ENCODE measurements at places on chromosomes 3 and 15.
A peak's percentile ranks its signal among the peaks of the same experiment; 100 is the strongest.

DNA sequence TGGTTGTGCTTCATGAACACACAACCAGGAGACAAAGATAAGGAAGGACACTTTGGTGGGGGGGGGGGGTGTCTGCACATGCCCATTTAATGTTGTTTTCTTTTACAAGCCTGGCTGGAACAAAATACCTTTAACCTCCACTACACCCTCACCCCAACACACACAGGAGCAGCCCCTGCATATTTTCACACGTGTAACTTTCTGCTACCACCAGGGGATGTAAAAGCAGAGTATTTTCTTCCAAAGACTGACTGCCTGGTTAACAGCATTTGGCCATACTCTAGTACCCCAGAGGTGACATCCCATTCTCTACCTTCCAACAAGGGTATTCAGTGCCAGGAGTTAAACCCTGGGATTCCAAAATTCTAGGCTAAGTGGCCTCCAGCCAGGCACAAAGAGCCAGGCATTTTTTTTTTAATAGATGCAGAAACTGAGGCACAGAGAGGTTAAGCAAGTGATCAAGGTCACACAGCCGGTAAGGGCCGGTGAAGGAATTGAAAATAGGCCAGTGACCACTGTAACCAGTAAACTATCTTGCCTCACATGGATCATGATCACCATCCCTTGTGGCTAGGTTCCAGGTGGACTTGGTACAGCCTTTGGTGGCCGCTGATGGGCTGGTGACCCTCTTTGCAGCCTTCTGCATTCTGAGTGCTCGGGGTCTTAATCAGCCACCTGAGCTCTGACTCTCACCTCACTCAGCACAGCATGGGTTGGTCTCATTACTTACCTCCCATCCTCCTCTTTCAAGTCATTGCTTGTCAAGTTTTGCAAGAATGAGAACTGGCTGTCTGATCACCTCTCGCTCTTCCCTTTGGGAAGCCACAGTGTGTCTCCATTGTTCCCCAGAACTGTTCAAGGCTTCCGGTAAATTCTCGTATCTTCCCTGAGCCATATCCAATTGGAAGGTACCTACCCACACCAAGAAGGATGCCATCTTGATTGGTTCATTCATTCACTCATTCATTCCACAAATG, 20.4 kb downstream of the MAGI1 start:
- DNase-seq, result no peak

- no peak for DNase-seq
Observed at GRCh38 chr3:131142580-131142979, 115.9 kb downstream of the NEK11 start.

DNA sequence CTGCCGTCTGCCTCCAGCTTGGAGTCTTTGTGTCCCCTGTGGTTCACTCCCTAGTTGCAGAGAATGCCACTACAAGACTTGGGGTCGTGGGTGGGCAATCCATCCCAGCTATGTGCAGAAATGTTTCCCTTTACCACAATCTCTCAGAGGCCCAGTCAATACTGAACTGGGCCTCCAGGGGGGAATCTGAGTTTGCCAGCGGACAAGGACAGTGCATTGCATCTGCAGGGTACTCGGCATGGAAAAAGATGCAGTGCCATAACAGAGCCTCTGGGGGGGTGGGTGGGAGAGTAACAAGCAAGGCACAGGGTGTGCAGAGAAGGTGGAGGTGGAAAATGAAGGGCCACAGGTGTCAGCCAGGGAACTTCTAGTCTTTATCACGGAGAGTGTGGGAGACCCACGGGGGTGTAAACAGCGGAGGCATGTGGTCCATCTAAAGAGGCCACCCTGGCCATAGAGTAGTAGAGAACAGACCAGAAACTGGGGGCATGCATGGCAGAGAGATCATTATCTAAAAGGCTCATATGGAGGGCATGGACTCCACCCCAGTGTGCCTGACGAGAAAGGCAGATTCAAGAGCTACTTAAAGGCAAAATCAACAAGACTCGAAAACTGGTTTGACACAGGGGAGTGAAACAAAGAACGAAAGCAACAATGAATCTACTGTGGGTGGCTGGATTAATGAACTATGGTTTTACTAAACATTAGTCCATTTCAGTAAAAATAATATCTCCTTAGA, 182.4 kb downstream of the ANXA2 start:
- DNase-seq, result no peak

DNA sequence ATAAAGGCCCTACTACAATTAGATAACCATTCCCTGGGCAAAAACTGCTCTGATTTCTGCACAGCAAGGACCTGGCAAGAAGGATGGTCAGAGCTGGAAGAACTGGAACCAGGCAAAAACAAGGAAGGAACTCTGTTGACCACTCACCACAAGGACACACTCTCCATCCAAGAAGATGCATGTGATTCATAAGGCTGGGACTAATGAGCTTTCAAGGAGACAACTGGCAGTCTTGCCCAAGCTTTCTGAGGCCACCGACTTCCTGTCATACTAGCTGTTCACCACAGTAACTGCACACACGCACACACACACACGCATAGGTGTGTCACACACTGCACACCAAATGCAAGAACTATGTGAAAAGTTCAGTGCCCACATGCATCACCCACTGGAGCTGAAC, 256.6 kb downstream of the OCA2 start:
- DNase-seq, result no peak

GRCh38 chr3:194673761-194674160, 1.8 kb upstream of the LSG1 start:
- no peak for DNase-seq

- peak; percentile 66 for DNase-seq
Observed at GRCh38 chr3:23805633-23806533, at the start of gene UBE2E1. Gene UBE2E1, plus strand, starts transcription at chr3:23805955. Its CDS starts 1,315 bp downstream, at chr3:23807270.

DNA sequence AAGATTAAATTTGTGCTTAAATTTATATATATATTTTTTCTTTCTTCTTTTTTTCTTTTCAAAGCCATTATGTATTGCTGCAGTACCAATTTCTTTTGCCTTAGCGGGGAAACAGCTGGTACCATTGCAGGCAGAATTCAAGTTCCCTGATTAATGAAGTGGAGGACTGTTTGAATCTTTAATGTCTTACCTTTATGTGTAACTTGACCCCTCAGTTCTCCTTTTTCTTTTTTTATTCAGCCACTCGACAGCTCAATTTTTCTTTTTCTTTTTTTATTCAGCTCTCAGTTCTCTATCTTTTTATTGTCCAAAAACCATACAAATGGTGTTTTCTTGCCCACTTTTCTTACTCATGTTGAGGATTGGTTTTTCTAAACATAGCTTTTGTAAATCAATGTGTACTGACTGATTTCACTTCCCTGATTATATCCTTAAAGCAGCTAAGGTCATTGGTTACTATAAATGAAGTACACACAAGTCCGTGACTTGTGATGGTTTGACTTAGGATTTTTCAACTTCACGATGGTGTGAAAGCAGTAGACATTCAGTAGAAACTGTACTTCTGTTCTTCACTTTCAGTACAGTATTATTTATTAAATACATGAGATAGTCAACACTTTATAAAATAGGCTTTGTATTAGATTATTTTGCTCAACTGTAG, 22.8 kb downstream of the ATP2C1 start:
- no peak for DNase-seq

DNA sequence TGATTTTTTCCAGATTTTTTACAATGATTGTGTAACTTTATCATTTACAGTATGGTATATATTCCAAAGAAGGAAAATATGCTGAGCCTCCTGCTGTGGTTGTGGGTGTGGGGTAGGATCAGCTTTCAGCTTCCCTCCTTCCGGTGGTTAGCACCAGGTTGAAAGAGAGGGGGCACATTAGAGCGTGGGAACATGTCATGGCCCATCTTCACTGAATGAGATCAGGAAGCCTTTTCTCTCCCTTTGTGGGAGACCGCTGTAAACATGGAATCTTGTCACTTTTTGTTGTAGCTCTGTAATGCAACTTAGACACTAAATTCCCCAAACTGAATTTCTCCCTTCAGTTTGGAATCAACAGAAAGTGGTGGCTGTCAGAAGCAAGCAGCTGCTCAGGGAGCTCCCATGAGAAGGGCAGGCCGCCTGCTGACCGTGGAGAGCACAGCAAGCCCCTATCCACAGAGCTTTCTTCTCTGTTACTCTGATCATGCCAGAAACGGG, 86.7 kb upstream of the LIMD1 start:
- no peak for DNase-seq

- no peak for DNase-seq
Observed at GRCh38 chr15:65870889-65871533, 1.7 kb downstream of the RAB11A start.

All from occipital lobe (tissue), 3 donors.